ENCODE measurements at places on chromosomes 4 and X.

GRCh38 chr4:76540486-76540885 is 105.5 kb downstream of the SHROOM3 start:
- DNase-seq: no peak

DNA sequence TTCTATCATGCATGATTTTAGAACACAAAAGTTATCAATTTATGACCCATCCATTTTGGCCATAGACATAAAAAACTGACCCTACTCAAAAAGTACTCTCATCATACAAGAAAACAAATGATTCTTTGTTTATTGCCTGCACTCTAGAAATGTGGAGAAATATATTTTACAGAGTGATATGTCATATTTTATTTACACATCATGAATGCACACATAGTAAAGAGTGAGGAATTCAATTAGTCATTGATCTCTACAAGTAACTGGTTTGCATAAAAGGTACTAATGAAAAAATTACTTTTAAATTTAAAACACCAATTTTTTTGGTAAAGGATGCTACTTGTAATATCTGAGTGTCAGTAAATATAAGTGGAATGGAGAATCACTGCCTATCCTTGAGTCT is 242.5 kb upstream of the FAT4 start:
- no peak for DNase-seq

- DNase-seq: no peak
These were observed 60.4 kb downstream of the HAND2 start for GRCh38 chr4:173469622-173470021.

- DNase-seq: peak; percentile 20
These were observed 210.8 kb downstream of the SPOCK3 start for GRCh38 chr4:167023364-167023925.

- peak; percentile 38 for DNase-seq
These were observed 69.7 kb downstream of the KLHL8 start for GRCh38 chr4:87150498-87151261.

GRCh38 chr4:14783011-14783877 is 219.0 kb upstream of the CPEB2 start:
- DNase-seq: no peak

- no peak for DNase-seq
These were observed 130.8 kb downstream of the ZAR1 start for GRCh38 chr4:48620831-48621230.

- DNase-seq: no peak
These were observed 56.5 kb downstream of the SORBS2 start for GRCh38 chr4:185755451-185755850.

DNA sequence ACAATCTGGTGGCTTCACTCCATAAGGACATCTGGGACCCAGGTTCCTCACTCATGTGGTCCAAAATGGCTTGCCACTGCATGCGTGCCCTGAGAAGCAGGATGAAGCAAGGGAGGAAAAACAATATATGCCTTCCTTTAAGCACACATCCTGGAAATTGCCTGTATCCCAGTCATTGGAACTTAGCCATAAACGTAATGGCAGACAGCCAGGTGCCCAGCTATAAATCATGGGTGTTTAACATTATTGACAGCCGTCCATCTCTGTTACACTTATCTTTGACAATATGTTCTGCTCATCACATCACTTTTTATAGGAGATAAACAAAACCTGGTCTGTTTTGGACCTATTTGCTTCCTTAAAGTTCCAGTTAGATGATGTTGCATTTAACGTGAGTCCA is 181.0 kb downstream of the AASDH start:
- no peak for DNase-seq

GRCh38 chr4:171308661-171309060 is 504.5 kb upstream of the GALNTL6 start:
- DNase-seq: no peak

DNA sequence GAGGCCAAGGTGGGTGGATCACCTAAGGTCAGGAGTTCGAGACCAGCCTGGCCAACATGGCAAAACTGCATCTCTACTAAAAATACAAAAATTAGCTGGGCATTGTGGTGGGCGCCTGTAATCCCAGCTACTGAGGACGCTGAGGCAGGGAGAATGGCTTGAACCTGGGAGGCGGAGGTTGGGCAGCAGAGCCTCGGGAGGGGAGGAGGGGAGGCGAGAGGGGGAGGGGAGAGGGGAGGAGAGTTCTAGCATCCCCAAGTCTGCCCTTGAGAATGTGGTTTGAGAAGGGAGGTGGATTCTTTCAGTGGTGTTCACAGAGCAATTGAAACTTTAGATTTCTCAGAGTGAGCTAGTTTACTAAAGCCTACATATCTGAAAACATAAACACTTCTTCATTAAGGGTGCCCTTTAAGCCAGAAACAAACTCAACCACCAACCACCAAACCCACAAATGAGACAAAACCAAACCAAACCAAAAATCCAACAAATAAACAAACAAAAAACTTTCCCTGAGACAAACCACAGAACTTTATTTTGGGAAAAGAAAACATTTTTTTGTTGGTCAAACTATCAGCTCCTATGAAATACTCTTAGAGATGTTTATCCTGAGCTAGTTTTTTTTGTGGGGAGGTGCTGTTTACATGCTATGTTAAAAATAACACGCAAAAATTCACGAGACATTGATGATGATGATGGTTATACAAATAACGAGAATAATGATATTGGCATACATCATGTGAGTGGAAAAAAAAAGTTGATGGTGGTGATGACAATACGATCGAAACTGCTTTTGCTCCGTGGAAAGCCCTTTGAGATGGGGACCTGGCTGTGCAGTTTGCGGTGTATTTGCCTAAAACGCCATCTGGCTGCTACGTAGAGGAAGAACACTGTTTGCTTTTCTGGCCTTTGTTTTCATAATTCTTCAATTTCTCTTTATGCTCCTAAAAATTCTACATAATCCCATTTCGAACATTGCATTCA is 98.2 kb upstream of the PRKX start:
- peak; percentile 19 for DNase-seq

DNA sequence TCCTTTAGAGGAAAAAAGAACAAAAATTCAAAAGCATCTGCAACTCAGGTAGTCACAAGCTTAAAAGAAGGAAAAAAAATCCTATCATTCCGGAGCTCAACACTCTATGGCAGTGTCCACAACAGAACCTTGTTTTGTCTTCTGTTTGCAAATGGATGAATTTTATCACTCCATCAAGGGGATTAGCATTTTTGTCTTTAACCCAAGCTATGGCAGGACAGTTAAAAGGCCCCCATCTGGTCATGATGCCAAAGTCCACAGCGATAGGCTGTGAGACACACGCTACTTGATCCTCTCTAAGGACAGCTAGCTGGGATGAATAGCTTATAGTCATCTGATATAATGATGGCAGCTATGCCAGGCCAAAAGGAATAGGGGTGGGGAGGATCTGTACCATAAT is 16.6 kb downstream of the AMER1 start:
- DNase-seq: no peak

GRCh38 chr4:168408620-168409019 is 71.7 kb downstream of the DDX60L start:
- peak; percentile 72 for DNase-seq

DNA sequence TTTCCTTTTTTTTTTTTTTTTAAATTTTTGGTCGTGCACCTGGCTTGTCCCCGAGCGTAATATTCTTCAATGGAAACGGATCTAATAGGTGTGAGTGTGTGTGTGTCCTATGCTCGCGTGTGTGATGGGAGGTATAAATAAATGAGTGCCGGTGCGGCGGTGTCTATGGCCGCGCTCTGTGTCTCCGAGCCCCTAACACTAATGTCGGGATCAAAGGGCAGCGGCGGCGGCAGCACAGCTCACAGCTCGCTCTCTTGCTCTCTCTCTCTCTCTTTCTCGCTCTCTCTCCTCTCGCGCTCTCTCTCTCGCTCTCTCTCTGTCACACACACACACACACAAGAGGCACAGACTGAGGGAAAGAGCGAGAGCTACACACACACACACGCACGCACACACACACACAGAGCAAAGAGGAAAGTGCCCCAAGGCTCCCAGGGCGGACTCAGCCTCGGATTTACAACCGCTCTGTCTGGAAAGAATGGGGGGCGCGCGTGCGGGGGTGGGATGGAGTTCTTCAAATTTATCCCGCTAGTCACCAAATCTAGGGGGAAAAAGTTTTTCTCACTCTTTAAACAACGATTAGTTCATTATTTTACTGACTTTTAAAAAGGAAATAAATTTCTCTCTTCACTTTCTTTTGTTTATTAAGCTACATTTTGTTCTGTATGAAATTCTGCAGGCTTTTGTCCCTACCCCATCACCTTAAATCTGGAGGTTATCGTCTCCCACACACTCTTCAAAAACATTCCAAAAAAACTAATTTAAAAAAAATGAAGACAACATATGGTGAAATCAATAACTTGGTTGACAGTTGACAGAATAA is at the start of gene ZNF827:
ZNF827 (minus strand) TSS at position 206 of the 823 bp plus-strand sequence. CDS start 416 bp downstream, outside the sequence.
- no peak for DNase-seq

DNA sequence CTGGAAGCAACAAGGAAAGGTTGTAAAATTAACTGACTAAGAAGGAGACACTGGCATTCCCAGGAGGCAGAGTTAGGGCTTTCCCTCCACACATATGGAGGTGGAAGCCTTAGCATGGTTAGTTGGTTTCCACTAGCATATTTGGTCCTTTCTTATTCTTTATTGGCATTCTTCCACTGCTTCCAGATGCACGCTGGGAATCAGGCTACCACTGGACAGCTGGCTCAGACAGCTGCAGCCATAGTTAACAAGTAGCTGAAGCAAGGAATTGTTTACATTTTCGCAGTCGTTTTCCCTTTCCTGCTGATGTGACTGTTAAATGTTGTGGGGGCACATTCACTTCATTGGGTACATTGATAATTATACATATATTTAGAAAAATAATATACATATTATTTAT is 169.2 kb downstream of the GRIA2 start:
- DNase-seq: peak; percentile 24

GRCh38 chr4:119231491-119231890 is 19.0 kb downstream of the USP53 start:
- no peak for DNase-seq

GRCh38 chr4:4595252-4595651 is 53.4 kb upstream of the STX18 start:
- no peak for DNase-seq

DNA sequence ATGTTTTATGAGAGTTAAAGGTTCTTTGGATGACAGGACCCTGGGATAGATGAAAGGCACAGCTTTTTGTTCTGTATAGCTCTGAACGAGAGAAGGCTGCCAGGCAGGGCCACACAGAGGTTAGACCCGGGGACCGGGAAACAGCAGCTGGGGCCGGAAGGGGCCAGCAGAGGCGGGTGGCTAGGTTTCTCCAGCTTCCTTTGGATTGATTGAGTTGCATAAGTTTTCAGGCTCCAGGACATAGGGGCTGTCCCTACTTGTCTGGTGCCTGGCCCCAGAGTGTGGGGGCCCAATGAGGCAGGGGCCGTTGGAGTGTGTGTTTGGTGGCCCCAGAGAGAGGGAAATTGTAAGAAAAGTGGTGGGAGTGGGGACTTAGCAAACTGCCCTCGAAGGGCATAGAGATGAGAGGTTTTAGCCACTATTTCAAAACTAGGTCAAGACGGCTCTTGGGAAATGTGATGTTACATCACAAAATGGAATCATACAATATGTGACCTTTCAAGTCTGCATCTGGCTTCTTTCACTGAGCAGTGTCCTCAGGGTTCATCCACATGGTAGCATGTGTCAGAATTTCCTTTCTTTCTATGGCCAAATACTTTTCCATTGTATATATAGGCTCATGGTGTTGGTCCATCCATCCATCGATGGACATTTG is 3.7 kb downstream of the ZFP92 start:
- DNase-seq: no peak

DNA sequence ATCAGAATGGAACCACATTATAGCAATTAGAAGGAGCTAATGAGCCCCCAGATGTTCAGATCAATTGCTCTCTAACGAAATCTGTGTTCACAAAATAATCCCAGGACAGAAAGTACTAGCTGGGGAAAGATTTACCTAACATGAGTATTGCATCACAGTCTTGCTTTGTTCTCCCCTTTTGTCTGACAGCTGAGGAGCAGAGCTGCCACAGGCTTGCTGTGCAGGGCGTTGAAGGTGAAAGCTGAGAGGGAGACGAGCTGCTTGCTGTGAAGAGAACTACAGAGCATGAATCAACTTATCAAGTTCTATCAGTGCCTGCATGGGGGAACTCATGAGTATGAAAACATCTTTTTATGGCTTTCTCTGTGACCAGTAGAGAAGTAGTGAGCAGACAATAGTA is 441.2 kb downstream of the CENPC start:
- DNase-seq: no peak

DNA sequence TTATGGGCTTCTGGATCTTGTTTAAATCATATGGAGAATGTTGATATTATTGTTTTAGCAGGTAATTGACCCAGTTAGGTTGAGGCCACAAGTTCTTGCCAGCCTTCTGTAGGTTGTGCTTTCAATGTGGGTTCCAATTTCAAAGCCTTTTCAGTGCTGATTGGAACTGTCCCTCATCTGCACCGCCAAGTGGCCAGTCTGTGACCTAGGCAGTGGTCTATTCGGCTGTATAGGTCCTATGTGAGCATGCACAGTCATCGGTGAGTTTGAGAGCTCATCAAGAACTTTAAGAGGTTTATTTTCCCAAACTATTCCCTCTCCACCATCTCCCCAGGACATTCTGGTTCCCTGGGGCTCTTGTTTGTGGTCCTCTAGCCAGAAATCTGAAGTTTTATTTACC is 35.7 kb downstream of the DDX53 start:
- DNase-seq: no peak

DNA sequence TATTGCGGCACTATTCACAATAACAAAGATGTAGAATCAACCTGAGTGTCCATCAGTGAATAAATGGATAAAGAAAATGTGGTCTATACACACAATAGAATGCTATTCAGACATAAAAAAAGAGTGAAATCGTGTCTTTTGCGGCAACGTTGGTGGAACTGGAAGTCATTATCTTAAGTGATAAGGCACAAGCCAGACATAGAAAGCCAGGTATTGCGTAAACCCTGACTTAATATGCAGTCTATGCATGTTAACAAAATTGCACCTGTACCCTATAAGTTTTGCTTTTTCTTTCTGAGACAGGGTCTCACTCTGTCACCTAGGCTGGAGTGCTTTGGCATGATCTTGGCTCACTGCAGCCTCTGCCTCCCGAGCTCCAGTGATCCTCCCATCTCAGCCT is 28.6 kb downstream of the KIAA0232 start:
- DNase-seq: no peak

DNA sequence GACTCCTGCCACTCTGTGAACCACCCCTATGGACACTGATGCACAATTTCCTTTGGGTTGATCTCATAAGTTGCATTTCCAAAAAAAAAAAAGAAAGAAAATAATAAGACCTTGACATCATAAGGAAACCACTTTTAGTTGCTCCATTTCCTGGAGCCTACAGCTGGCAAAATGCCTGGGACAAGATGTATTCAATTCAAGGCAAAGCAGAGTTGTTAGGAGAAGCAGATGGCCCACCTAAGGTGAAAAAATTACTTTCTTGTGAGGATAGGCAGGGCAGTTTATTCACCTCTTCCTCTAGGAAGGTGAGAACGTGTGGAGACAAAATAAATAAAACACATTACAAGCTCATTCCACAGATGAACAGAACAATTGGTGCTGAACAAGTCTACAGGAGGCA is 14.1 kb upstream of the SCRG1 start:
- no peak for DNase-seq

- DNase-seq: peak; percentile 39
These were observed 376.4 kb upstream of the NOCT start for GRCh38 chr4:138639018-138639741.

- DNase-seq: no peak
These were observed 756.5 kb upstream of the AGA start for GRCh38 chr4:178198691-178199090.

All from NCI-H446 treated with DMSO at 0.1 percent for 48 hours (cell line).